NCI-H1694 (cell line): ENCODE measurements at places on chromosomes 13 and 19.

- no peak for DNase-seq
Measured at GRCh38 chr19:29823581-29824330, 12.0 kb downstream of the CCNE1 start.

GRCh38 chr13:80363890-80364503, 23.1 kb upstream of the SPRY2 start:
- peak; percentile 30 for DNase-seq

DNA sequence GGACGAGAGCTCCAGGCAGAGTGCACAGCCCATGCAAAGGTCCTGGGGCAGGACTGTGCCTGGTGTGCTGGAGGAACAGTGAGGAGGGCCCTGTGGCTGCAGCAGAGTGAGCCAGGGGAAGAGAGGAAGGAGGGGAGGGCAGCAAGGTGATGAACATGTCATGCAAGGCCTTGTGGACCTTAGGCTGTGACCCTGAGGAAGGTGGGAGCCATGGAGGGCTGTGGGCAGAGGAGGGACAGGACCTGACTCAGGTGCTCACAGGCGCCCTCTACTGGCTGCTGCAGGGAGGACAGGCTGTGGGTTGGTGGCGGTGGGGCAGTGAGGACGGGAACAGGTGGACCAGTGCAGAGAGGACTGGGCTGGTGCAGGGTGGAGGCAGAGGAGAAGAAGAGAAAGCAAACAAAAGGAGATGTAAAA, 170.3 kb downstream of the PTPRS start:
- no peak for DNase-seq

GRCh38 chr13:48578516-48579164, 45.8 kb upstream of the RCBTB2 start:
- no peak for DNase-seq

DNA sequence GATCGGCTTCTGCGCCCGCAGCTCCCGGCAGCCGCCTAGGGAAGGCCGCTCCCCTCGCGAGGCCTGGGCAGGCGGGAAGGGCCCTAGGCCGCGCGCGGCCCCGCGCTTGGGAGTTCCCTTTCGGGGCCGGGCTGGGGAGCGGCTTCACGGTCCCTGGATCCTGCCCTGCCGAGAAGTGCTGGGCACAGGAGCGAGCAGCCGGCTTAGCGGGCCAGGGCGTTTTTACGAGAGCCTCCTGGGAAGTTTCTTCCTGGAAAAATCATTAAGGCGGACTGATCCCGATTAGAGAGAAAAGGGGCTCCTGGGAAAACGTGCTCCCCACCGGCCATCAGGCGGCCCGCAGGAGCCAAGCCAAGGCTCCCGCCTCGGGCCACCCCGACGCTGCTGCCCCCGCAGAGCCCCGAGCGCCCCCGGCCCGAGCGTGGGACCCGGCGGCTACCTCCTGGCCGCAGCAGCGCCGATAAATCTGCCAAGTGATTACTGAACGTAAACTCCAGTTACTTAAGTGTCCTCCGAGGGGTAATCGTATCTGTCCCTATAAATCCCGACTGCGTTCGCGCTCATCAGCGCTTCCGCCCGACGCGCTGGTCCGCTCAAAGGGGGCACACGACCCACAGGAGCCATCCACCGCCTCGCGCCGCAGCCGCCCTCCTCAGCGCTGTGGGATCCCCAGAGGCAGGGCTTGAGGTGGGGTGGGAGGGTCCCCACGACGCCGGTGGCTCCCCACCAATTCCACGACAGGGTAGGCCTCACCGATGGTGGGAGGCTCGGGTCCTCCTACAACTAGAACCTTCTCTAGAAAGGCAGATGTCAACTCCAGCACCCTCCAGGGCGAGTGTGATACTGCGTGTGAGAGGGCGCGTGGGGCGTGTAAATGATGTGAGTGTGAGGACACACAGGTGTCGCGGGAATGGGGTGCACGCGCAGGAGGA, 2.8 kb downstream of the ZIC5 start:
- DNase-seq: no peak

DNA sequence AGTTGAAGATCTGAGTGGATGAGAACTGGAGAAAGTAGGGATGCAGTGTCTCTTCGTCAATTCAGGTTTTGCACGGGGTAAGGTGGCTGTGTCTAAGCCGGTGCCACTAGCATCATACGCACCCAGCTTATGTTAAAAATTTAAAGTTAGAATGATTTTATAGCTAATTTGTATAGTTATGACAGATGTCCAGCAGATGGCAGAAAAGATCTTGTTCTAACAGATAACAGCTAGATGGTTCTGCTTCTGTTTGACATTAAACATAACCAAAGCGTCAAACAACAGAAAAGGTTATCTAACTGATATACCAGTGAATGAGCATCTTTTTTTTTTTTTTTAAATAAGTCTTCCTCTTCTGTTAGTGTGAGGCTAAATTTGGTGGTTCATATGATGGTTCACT, 18.8 kb upstream of the EDDM13 start:
- peak; percentile 83 for DNase-seq
